ENCODE measurements at places on chromosomes 6 and 20. TPM values are rescaled to one million over a fixed set of nuclear protein-coding genes. Genes with fewer than 3 reads are reported as not detected.

Gene ERVFRD-1
- 0.12 TPM for total RNA-seq

Gene PBOV1
- not detected for total RNA-seq

Gene PHACTR1
- 124 TPM for total RNA-seq

DNA sequence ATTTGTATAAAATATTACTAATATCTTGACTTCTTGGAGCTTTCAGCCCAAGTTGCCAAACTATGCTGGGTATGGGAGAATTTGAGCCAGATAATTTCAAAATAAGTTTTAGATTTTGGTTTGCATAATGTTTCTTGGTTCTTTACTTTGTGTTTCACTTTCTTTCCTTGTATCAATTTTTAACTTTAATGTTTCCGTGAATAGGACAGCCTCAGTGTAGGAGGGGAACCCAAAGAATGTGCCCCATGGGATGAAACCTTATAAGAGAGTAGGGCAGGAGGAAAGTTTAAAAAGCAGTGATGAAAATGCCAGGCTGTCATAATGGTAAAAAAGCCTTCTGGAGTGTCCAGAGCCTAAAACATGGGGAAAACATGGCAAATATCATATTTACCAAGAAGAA lies 252.4 kb upstream of the IRAK1BP1 start:
- DNase-seq, result no peak

DNA sequence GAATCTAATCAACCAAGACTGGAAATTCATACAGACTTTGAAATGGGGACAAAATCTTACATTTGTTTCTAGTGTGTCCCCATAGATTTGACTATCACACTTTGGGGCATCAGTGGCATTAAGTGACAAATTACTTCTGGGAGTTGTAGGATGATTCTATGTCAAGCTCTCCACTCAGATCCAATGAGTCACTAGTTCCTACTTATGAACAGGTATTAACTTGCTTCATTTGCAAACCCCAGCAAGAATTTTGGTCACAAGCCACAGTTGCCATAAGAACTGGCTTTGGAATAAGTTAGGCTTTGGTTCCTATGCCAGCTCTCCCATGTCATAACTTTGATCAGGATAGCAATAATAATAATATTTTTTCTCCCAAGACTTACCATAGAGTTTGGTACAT lies 77.6 kb upstream of the PTPRK start:
- no peak for DNase-seq

DNA sequence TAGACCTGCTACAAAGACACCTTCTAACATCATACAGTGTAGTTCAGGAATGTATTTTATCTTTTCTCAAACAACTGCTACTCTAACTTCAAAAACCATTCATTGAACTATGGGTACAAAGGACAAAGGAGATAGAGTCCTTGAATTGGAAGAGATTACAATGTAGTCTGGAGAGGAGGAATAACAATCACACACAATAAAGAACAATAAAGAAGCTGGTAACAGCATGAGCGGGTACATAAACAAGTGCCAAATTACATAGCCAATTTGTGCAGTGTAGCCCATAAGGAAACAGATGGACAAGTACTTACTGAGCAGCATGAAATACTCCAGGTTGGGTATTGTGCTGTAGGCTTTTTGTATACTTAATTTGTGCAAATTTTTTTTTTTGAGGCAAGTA lies 44.3 kb downstream of the OSTM1 start:
- DNase-seq, result no peak

Measured in left ventricle myocardium superior (tissue), 1 donor.